DMS 273 treated with DMSO at 0.1 percent for 48 hours (cell line): ENCODE measurements at places on chromosomes 2 and 18.

DNA sequence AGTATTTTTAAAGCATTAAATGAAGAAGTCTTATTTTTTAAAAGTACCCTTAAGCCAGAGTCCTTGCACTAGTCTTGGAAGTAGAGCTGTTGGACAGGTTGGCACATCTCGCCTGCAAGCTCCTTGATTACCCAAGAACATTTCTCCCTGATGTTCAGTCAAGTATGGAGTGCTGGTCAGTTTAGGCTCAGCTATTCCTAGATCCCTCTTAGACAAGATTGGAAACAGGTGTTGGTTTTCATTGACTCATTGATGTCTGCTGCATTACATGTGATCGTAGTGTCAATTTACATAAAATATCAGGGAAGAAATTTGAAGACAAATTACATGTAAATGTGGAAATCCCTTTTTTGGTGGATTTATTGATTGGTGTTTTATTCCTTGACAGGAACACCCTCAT is 170.4 kb downstream of the ZNF407 start:
- DNase-seq = no peak

- DNase-seq = no peak
These were observed 34.2 kb downstream of the ATOH8 start for GRCh38 chr2:85787981-85788340.

DNA sequence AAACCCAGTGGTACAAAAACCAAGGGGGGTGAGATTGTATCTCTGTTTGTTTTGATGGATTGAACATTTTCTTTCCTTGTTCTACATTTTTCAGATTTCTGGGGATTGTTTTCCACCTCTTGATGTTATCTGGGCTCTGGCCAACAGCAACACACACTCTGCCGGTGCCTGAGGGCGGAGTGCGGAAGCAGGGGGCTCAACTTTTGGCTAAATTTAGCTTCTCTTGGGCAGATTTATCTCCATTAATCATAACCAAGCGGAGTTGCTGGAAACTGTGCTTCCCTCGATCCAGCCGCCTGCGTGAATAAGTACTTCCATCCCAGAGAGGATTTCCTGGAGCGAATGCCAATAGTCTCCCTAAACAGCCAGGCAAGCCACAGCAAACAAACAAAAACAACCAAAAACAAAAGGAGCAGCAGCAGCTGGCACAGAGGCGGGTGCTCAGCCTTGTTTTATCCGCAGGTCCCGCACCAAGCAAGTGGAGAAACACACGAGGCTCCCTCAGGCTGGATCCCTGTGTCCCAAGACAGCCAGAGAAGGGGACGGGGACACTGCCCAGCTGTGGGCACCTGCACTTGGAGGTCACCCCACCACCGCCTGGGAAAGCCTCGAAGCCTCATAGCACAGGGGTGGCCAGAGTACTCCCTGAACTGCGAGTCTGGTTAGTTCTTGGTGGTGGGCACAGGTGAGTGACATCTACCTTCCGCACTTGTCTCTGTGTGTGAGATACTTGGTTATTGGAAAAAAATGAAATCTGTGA is 143.4 kb downstream of the NDUFA10 start:
- no peak for DNase-seq

GRCh38 chr2:96906729-96907114 is 36.8 kb upstream of the SEMA4C start:
- no peak for DNase-seq

- no peak for DNase-seq
These were observed 22.0 kb downstream of the EPC2 start for GRCh38 chr2:148666555-148666954.

DNA sequence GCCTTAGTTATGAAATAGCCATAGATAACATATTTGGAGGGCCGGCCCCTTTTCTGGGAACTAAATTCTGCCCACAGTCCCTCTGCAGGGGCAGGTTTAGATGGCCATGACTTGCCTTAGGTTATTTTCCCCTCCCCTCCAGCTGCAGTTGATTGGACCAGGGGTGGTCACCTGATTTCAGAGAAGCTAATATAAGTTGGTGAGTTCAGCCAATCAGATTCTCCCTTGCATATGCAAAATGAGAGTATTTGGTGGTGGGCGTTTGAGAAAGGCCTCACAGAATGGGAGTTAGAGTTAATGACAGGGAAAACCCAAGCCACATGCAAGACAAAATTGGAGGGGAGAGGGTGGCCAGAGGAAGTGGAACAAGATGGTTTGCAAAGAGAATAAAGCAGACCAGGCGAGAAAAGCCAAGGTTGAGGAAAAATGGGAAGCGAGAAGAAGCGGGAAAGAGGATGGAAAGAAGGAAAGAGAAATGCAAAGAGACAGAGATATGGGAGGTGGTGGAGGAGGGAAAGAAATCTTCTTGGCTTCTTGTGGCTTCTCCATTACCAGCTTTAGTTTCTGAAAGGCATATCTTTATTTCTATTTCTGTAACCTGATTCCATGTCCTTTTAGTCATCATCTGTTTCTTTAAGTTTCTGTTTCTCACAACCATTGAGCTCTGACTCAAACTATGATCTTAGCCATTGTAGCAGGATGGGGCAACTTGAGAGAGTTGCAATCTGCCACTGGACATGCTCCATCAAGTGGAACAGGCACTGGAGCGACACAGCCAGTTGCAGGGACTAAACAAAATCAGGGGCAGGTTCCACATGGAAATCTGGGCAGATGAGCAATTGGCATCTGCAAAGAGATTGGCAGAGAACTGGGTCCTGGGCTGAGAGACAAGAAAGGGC is 108.1 kb upstream of the SIX3 start:
- no peak for DNase-seq

DNA sequence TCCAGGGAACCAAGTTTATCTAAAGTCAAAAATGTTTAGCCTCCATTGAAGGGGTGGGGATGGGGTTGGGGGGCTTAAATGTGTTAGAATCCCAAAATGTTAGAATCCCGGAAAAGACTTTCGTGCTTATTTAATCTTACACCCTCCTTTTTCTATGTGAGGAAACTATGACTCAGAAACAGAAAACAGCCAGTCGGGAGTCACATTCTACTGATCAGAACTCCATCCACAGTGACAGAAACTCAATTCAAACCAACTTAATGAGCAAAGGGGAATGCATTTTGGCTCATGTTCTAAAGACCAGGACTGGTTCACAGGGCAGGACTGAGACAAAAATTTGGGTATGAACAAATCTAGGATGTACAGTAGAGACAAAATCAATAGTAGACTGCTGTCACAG is 31.9 kb upstream of the AFTPH start:
- no peak for DNase-seq
